Esophagus mucosa (tissue), 1 donor: ENCODE measurements at places on chromosomes 12 and 14.

GRCh38 chr14:102951799-102952198, 29.3 kb downstream of the AMN start:
- ATAC-seq: no peak

DNA sequence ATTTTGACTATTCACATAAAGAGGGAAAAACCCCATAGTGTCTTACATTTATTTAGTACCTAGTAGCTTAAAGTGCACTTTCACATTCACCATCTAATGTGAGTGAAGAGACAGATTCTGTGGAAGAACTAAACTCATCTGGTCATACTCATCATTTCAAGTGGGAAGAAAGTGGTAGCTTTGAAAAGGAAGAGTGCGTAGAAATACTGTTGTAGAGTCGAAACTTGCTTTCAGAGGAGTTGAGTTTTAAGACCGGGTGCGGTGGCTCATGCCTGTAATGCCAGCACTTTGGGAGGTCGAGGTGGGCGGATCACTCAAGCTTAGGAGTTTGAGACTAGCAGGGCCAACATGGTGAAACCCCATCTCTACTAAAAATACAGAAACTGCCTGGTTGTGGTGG, 222.2 kb downstream of the ERC1 start:
- no peak for ATAC-seq

DNA sequence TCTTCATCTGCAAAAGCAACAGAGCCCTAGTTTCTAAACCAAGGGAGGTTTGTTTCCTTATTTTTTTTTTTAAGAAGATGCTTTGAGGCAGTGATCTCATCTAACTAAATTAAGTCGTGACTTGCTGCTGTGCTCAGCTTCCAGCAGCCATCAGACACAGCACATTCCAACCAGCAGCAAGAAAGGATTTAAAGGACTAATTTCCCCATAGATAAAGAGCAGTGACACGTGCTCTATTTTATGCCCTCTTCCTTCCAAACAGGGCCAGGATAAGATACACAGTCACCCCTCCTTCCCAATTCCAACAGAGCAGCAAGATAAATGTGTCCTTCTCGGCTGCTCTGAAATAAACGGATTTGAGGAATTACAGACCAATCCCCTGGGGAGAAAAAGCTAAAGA, 81.7 kb downstream of the PRKAB1 start:
- no peak for ATAC-seq

GRCh38 chr12:26697217-26697616, 135.8 kb downstream of the ITPR2 start:
- no peak for ATAC-seq

DNA sequence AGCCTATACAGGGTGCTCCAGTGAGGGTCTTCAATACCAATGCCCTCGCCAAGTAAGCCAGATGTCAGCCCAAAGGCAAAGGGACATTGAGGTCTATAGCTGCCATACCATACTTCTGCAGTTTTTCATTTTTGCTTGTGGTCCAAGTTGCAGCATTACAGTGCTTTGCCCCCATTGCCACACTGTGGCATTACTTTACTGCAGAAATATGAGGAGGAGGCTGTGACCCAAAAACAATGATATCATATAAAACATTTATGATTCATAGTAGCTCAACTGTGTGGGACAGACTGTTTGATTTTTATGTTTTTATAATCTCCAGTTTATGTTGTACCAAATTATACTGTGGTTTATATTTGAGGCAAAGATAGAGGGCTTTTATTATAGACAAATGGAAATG, 64.1 kb downstream of the KIAA0586 start:
- no peak for ATAC-seq

DNA sequence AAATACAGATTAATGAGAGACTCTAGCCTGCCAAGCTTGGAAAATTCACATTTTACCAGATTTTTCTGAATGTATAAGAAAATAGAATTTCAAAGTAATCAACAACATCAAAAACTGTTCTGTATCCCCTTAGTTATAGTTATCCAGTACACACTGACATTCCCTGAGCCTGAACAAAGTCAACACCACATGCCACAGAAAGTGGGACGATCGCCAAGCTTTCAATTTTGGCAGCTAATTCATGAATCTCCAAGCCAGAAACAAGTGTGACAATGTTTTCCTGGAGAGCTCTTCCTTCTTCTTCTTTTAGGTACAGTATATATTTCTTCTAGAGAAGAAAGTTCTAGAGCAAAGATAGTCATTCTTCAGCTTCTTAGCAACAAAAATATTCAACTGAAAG, 290.2 kb downstream of the PRKD1 start:
- no peak for ATAC-seq
